Prostate gland (tissue), 2 donors: ENCODE measurements at places on chromosomes 7 and 10.

DNA sequence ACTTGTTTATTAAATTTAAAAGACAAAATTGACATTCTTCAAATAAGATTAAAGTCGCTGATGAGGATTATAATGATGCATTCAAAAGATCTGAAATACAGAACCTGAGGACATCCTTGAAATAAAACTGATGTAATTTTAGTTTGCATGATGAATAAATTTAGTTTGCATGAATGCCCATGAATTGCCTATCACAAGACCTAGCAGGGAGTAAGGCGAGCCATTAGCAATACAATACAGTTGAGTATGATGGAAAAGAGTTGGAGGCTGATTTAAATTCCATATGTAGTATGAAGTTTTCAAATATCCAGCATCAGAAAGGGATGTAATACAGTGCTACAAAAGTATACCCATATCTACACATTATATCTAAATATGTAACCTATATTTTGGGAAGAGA is 321.3 kb downstream of the CACNA2D1 start:
- DNase-seq = no peak

DNA sequence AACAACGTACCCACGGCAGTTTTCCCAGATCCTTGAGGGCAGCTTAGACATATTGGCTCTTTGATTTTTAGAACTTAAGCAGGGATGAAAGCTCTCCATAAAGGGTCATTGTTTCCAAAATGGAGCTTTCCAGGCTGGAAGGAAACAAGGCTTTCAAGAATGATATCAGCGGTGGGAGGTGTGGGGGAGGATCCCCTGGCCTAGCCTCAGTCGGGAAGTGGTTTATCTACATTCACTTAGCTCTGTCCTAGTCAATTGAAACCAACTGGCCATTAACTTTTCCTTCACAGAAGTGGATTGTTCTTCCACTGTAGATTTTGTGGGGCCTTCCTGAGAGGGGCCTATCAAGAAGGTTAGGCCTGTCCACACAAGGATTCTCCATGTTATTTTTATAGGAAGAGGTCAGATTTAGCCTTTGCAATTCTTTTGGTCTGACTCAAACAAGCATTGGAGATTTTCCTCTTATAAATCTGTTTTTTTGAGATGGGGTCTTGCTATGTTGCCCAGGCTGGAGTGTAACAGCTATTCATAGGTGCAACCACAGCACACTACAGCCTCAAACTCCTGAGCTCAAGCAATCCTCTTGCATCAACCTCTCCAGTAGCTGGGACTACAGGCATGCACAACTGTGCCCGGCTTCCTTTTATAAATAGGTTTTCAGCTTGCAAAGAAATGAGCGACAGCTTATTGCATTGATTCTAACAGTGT is 343.5 kb downstream of the LRMDA start:
- DNase-seq = no peak

DNA sequence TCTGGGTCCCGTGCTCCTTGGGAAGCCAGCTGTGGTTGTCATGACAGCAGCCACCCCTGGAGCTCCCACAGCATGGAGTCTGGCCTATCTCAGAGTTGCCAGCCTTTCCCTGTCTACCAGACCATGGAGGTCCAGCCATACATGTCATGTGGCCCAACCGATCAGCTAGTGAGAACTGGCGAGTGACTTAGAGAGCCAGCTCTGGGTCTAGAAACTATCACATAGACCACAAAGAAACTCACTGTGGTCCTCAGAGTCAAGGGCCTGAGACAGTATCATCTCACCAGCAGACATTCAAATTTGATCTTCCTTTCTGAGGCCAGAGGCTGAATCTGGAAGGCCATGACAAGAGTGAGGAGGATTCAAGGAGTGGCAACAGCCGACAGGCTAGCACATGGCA is 223.3 kb upstream of the GPR26 start:
- DNase-seq = no peak

DNA sequence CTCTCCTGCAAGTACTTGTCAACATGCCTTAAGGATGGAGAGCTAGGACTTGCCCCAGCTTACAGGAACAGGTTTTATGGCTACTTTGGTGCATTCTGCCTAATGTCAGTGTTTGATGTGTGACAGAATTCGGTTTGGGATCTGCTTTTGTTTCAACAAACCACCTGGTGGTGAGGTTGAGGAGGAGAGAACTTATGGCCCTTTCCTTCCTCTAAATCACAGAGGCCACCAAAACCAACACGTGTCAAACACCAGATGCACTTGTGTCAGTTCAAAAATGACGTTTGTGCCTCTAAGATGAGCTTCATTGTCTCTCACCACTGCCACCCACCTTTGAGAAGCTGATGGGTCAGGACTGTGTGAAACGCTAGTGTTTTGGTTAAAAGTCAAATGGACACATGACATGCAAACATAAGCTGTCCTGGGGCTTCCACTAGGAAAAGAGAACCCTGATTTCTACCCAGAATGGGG is 83.9 kb downstream of the OSBPL3 start:
- DNase-seq = no peak

DNA sequence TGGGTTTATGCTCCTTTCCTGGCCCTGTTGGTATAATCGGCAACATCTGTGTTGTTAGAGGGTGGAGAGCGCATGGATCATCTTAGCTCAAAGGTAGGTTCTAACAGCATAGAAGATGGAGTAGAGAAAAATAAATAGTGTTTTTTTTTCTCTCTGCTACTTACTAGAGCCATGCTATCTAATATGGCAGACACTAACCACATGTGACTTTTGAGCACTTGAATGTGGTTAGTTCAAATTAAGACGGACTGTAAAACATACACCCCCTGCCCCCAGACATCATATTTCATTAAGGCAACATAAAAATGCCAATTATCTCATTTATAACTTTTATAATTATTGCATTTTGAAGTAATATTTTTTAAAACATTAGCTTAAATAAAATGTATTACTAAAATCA is 525.1 kb downstream of the KIF20B start:
- DNase-seq = no peak
